GM12865 (cell line): ENCODE measurements at places on chromosomes 12 and 14.

GRCh38 chr14:54348001-54348611 lies 48.7 kb upstream of the CDKN3 start:
- DNase-seq: peak; percentile 53

- DNase-seq: no peak
These were observed 26.9 kb downstream of the RAB3IP start for GRCh38 chr12:69765515-69765914.

GRCh38 chr12:53058674-53059433 lies 9.0 kb downstream of the TNS2 start:
- no peak for DNase-seq

GRCh38 chr14:20802341-20803084 lies at the start of gene RNASE1:
Gene RNASE1 (minus strand): TSS chr14:20802844. CDS start chr14:20802068, 776 bp downstream.
- no peak for DNase-seq

DNA sequence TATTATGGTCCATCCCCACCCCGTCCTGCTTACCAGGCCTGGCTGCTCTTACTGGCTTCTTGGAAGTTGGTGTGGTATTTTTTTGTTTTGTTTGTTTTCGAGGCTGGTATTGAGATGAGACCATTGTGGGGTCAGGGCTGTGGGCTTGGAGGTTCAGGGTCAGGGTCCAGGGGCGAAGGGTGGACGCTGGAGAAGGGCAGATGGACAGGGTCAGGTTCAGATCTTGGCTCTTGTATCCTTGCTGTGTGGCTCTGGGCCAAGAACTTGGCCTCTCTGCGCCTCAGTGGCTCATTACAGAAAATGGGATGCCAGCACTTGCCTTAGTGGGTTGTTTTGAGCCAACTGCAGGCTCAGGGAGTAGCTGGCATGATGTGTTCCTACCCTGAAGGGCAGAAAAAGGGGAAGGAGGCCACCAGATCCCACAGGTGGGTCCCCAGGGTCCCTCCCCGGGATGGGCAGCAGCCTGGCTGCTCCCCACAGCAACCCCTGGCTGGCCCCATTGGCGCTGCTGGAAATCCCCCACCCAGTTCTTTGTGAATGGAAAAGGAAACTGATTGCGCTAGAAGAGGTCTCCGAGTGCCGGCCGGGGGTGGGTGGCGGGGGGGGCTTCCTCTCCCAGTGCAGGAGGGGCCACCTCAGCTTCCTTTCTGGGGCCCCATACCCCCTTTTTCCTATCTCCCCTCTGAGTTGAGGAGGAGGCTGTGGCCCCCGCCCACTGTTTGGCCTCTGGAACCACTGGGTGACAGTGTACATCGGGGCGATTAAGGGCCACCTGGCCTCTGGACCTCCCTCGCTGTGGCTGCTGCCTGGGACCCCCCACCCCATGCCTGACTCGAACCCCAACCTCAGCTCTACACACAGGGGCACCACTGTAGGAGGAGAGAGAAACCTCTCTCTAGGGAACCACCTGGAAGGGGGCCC lies 25.0 kb downstream of the SH2B3 start:
- DNase-seq: peak; percentile 78

GRCh38 chr14:90111895-90112534 lies 50.2 kb downstream of the KCNK13 start:
- no peak for DNase-seq
